ENCODE measurements at places on chromosomes 1 and 21.
A peak's percentile ranks its signal among the peaks of the same experiment; 100 is the strongest.

DNA sequence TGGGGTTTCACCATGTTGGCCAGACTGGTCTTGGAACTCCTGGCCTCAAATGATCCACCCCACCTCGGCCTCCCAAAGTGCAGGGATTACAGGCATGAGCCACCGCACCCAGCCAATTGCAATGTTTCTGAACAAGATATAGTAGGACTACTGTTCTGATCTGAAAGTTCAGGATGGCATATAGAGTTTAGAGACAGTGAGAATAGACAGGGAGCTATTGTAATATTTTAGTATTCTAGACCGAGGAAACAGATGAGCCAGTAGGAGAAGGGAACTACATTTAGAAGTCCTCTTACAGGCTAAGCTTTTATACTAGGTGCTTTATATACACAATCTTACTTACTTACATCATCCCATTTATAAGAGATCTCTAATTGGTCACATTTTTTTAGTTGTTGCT lies 33.1 kb downstream of the SOAT1 start:
- no peak for DNase-seq

DNA sequence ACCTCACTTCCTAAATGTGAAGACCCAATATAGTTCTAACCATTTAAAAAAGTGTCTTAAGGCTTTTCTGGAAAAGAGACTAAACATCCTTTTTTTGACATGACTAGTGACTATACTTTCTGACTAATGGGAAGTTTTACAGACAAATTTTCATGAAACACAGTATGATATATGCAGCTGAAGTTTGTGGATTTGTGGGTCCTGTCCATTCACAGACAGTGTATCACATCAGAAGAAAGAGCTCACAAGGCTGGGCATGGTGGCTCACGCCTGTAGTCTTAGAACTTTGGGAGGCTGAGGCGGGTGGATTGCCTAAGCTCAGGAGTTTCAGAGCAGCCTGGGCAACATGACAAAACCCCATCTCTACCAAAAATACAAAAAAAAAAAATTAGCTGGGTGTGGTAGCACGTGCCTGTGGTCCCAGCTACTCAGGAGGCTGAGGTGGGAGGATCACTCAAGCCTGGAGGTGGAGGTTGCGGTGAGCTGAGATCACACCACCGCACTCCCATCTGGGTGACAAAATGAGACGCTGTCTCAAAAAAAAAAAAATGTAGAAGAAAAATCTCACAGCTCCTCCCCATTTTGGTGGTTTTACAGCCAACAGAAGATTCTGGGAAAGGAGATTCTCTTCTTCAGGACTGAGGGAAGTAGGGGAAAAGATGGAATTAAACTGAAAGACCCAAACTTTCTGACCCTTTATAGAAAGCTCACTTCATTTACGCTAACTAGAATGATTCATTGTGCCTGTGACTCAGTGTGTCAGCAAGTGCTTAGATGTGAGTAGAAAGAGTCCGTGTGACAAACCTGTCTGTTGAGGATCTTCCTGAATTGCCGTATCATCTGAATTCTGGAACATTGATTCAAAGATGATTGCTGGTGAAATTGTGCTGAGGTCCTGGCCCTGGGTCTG lies 15.2 kb upstream of the YRDC start:
- DNase-seq = no peak

GRCh38 chr1:89843273-89844130 lies 22.7 kb downstream of the LRRC8D start:
- DNase-seq = peak; percentile 58

GRCh38 chr1:155946633-155947219 lies 5.3 kb downstream of the RXFP4 start:
- no peak for DNase-seq

DNA sequence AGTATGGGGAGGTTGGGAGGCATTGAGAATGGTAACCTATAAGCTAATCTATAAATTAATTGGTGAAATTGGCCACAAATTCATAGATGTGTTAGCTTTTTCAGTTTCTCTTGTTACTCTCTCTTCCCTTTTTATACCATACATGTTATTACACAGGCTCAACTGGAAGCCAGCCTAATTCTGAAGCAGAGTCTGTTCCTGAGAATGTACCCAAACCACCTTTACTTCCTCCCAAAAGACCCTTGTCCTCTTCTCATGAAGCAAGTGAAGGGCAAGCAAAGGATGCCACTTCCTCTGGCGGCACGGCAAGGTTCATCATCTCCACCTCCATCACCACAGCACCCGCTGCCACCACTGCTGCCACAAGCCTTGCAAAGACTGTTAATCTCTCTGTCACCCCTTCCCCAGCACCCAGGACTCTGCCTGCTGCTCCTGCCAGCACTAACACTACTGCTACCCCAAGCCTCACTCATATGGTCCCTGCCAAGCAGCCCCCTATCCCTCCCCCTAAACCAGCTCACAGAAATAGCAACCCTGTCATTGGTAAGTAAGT lies 39.5 kb upstream of the RCC1 start:
- no peak for DNase-seq

DNA sequence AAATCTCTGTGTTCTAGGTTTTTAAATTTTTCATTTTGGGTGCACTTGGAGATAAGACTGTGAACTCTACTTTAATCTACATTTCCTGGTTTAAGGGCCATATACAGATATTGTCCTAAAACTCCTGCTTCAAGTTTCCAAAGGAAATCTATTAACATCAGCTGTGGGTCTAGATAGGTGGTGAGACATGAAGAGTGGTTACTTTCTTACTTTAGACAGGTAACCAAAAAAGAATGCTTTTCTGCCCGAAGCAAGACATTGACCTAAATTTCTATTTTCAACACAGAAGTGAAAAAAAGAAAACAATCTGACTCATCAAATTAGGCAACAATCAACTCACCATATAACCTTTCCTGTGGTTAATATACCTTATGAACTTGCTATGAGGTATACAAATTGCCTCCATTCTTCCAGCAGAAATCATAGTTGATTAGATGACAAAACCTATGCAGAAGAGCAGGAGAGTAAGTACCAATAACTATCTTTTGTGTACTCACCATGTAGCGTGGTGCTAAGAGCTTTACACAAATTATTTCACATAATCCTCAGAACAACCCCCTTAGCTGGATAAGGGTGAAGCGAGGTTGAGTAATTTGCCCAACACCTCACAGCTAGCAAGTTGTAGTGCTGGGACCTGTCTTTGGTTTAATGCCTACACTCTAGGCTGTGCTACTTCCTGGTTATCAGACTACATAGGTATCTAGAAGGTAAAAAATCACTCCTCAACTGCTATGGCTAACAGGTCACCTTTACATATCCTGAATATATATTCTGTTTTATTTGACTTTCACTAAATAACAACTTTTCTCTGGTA lies 23.4 kb upstream of the PTPN14 start:
- DNase-seq = no peak
